Testis (tissue), 5 donors: ENCODE measurements at places on chromosomes 1 and 21. TPM values are rescaled to one million over a fixed set of nuclear protein-coding genes. Genes with fewer than 3 reads are reported as not detected.

DNA sequence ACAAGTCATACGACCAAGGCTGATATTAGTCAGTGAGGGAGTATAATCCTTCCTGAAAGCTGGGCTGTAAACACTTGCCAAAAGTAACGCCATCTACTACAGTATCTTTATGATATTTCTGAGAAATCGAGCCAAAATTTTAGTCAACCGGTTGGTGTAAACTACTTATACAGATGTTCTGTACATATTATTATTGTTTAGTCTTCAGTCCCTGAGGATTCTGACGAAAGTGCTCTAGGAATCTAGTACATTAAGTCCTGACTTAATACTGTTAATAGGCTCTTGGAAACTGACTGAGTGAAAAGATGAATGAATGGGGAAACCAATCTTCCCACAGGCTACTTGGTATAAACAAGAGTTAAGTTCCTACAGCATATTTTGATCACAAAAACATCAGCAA, 274.3 kb downstream of the USP25 start:
- H3K4me1 ChIP-seq = no peaks in the 10 kb centered on the region
- DNase-seq = no peak

GRCh38 chr1:20442920-20443625, 42.9 kb downstream of the CAMK2N1 start:
- no peaks in the 10 kb centered on the region for H3K27me3 ChIP-seq
- no peak for DNase-seq
- no peak overlapping the region for H3K27ac ChIP-seq
- no peak overlapping the region for H3K4me3 ChIP-seq
- no peaks in the 10 kb centered on the region for H3K4me1 ChIP-seq

DNA sequence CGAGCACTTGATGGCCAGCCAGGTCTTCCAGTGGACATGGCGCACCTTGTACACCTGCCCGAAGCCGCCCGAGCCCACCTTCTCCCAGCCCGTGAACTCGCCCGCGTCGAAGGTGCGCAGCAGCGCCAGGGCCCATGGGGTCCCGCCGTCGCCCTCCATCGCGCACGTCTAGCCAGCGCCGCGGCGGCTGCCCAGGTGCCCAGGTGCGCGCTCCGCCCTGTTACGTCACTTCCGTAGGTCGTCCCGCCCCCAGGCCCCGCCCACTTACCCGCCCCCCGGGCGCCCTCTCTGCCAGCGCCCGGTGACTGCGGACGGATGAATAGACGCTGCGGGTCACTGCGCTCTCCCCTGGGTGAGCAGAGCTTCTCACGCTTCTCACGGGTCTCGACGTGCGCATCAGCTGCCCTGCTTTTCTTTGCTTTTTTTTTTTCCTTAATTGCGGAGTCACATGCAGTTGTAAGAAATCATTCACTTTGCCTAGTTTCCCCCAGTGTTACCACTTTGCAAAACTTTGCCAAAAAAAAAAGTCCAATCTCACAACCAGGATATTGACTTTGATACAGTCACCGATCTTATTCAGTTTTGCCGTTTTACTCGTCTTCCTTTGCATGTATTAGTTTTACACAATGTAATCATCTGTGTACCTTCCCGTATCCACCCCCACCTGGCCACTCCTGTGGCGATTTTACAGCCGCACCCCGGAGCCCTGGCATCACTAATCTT, at the start of gene RIPK4:
Gene RIPK4, minus strand, starts transcription at position 170 of the 723 bp plus-strand sequence. Its CDS starts 11 bp downstream, at position 159.
- no peak within 1 kb of the TSS for H3K27ac ChIP-seq
- peak within 1 kb of the TSS; percentile 62 for H3K4me3 ChIP-seq
- no peaks in the 10 kb centered on the region for H3K4me1 ChIP-seq
- H3K27me3 ChIP-seq = peaks cover 6% of the 10 kb centered on the region

- H3K4me3 ChIP-seq = no peak overlapping the region
- no peaks in the 10 kb centered on the region for H3K27me3 ChIP-seq
- no peak overlapping the region for H3K27ac ChIP-seq
- no peak for DNase-seq
- peaks cover 8% of the 10 kb centered on the region for H3K4me1 ChIP-seq
- H3K36me3 ChIP-seq = no peaks in the 10 kb centered on the region
Measured at GRCh38 chr1:114503916-114504422, 7.0 kb downstream of the TRIM33 start.

- peak; percentile 74 for DNase-seq
- peak overlapping the region; percentile 100 for H3K27ac ChIP-seq
- H3K36me3 ChIP-seq = no peaks in the 10 kb centered on the region
- H3K27me3 ChIP-seq = no peaks in the 10 kb centered on the region
Measured at GRCh38 chr1:151458802-151459330, 428 bp downstream of the POGZ start.

DNA sequence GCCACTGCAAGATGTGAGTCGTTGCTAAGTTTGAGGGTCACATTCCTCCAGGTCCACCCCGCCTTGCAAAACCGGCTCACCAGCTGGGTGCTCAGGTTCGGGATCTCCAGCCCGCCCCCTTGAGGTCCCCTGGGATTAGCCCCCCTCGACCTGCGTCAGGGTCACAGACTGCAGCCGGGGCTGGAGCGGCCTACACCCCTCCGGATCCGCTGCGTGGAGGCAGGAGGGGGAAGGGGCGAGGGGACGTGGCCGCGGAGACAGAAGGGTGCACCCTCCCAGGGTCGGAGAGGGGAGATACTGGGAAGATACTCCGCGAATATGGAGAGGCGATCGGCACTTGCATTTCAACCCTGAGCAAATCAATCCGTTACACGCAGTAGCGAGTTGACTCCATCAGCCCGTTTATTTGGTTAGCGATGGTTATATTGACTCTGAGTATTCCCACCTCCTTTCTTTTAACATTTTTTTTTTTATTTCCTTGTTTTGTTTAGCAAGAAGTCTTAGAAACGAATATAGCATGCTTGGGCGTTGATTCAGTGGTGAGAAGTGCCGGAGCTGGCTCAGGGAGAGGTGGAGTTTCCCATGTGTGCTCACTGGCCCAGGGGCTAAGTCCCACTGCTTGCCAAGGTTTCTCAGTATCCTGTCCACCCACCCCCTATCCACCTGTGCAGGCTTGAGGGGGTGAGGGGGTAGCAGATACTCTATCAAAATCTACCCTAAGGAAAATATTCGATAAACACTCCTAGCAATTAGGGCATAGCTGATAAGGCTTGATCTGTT, 997 bp downstream of the IFNAR2 start:
- no peaks in the 10 kb centered on the region for H3K4me1 ChIP-seq
- peak; percentile 40 for DNase-seq
- peak overlapping the region; percentile 98 for H3K4me3 ChIP-seq
- H3K27me3 ChIP-seq = no peaks in the 10 kb centered on the region
- H3K36me3 ChIP-seq = no peaks in the 10 kb centered on the region

DNA sequence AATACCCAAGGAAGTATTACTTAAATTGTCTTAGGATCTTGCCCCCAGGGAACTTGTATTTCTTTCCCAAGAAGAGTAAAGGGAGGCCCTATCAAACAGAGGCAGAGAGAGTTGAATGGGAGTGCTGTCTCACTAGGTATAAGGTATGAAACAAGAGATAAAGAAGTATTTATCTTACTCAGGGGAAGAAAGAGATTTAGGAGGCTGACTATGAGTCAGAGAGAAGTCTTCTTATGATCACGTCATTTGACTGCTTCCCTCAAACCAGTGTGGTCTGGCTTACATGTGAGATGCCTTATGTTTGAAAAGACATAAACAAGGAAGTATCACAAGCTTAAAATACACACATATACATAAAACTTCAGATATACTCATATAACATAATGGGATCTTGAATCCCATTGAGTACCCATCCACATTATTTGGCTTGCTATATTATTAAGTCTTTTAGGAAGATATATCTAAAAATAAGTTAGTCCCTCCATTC, 29.6 kb downstream of the DUSP10 start:
- no peak overlapping the region for H3K4me3 ChIP-seq
- no peaks in the 10 kb centered on the region for H3K27me3 ChIP-seq
- no peak overlapping the region for H3K27ac ChIP-seq

DNA sequence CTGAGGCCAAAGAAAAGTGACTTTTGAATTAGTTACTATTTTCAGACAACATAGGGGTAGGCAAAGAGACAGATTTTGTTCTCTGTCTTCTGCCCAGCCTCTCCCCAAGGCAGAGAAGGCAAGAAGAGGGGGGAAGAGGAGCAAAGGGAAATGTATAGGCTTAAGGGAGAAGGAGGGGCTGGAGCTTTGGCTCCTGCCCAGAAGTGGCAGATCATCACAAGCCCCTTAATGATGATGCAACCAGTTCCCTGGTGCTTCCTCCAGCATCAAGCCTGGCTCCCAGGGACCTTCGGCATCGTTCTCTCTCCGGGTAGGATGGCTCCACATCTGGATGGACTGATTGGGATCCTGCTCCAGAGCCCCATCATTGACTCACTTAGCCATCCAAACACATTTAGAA, 112.8 kb downstream of the KCND3 start:
- H3K36me3 ChIP-seq = no peaks in the 10 kb centered on the region
- H3K4me1 ChIP-seq = no peaks in the 10 kb centered on the region
- no peaks in the 10 kb centered on the region for H3K27me3 ChIP-seq
- H3K4me3 ChIP-seq = no peak overlapping the region
- no peak for DNase-seq
- H3K27ac ChIP-seq = no peak overlapping the region

DNA sequence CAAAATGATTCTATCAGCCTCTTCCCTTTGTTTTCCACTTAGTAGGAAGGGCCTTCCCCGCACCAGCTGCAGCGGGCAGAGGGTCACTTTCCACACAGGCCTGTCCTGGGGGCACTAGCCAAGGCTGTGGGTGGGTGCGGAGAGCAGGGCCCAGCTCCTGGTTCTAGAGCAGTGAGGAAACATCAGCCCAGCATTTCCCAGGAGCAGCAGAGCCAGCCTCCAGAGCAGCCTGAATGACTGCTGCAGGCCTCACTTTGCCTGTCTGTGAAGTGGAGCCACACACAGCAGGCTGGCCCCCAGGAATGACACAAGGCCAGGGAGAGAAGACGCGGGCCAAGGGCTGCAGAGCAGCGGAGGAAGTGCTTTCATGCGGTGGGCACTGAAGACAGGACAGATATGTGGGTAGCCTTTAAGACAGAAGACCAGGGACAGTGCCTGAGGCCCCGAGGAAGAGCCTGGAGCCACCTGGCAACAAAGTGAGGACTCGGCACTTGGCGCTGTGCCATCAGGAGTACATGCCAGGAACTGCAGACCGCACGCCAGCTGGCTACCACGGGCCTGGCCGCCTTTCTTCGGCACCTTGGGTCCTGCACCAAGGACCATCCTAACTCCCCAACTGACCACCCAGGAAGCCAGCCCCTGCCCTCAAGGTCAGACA, 42.0 kb downstream of the ACOT7 start:
- no peaks in the 10 kb centered on the region for H3K36me3 ChIP-seq
- peak; percentile 45 for DNase-seq
- H3K4me3 ChIP-seq = no peak overlapping the region
- peaks cover 31% of the 10 kb centered on the region for H3K4me1 ChIP-seq
- H3K27me3 ChIP-seq = no peaks in the 10 kb centered on the region

DNA sequence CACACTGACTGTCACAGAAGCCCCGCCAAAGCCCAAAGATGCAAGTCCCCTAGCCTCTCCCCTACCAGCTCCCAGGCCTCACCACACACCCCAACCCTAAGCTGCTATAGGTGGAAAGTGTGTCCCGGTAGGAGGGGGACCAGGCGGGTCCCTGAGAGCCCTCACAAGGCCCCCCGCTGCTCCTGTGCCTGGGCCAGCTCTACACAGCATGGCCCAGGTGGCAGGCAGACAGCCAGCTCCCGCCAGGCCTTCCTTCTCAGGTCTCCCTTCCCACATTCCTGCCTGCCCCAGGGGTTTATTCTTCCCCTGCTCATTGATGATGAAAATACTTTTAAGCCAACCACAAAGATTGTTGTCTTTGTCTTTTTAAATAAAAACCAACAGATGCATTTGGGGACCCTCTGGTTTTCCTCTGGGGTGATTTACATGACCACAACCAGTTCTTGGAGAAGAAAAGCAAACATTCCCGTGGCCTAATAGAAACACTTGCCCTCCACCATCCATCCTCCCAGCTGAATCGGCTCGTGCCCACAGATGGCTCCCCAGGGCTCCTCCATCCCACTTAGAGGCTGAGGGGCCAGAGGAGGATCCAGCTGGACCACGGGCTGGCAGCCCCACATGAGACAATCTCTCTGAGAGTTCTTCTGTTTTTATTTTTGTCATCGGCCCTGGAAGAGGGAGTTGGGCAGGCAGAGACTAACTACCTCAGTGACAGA, 93.1 kb downstream of the DMRTB1 start:
- H3K4me3 ChIP-seq = no peak overlapping the region
- H3K4me1 ChIP-seq = no peaks in the 10 kb centered on the region
- H3K27ac ChIP-seq = no peak overlapping the region
- H3K36me3 ChIP-seq = no peaks in the 10 kb centered on the region

DNA sequence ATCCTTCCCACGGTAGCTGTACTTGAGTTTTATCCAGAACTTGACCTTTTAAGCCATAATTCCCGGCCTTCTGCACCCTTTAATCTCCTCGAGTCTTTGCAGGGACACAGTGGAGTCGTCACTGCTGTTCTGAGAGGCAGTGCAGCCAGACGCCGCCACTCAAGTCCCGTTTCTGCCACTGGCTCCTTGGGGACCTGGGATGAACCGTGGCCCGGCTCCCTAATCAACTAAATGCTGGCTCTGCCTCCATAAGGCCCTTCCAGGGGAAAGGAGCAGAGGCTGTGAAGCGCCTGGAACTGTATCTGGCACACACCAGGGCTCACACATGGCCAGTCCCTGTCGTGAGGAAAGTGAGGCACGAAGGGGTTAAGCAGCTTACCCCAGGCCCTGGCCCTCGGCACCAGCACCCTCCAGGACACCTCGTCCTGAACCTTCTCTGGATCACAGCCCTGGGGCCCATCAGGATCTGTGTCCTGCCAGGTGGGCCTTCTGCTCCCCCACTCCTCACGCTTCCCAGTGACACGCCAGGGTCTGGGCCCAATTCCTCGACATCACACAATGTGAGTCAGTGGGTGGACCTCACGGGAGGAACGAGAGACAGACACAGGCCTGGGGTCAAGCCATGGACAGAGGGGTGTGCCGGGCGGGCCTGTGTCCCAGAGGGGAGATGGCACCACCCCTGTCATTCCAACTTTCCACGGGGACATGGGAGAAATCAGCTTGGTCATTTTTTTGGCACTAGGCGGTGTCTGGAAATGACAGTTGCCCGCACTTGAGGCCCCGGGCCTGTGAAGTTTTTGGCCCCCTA, 23.5 kb upstream of the C1orf174 start:
- no peak overlapping the region for H3K27ac ChIP-seq
- H3K36me3 ChIP-seq = no peaks in the 10 kb centered on the region
- no peak overlapping the region for H3K4me3 ChIP-seq
- peaks cover 7% of the 10 kb centered on the region for H3K4me1 ChIP-seq
- no peaks in the 10 kb centered on the region for H3K27me3 ChIP-seq
- no peak for DNase-seq

The CCDC27 gene
- 18.3 TPM for total RNA-seq

The CHIA gene
- not detected for total RNA-seq

The SLC30A10 gene
- total RNA-seq = 2.4 TPM

The HTR6 gene
- 0.55 TPM for total RNA-seq

The CATSPERE gene
- 15.7 TPM for total RNA-seq
